ENCODE measurements at places on chromosomes 16 and 17. TPM values are rescaled to one million over a fixed set of nuclear protein-coding genes. Genes with fewer than 3 reads are reported as not detected.

Gene SMTNL2
- not detected for total RNA-seq

Gene NAGS
- 0.60 TPM for total RNA-seq

Gene CSH1
- total RNA-seq, result not detected

Gene C17orf50
- not detected for total RNA-seq

Gene TMEM114
- not detected for total RNA-seq

Gene RASD1
- 12.9 TPM for total RNA-seq

Gene BANP
- 35.4 TPM for total RNA-seq

Gene OR2C1
- not detected for total RNA-seq

Measured in activated T-helper 1 cell treated with anti-CD3 and anti-CD28 coated beads, Interleukin-12 subunit alpha, Interleukin-12 subunit beta, Interleukin-2, Interleukin-4 antibody, amounts not matched to agents 30 ng/mL and 10 ng/mL and 1 ng/mL, durations not matched to agents 14 hours and 24 hours and 36 hours (primary cell).